ENCODE measurements at places on chromosomes 16 and 17.

- peak within 1 kb of the TSS; percentile 97 for H3K27ac ChIP-seq
- H3K4me1 ChIP-seq: peaks cover 23% of the 10 kb centered on the region
- H3K36me3 ChIP-seq: peaks cover 4% of the 10 kb centered on the region
- DNase-seq: no peak
- H3K4me3 ChIP-seq: peak within 1 kb of the TSS; percentile 80
Observed at GRCh38 chr16:3020247-3020603, at the start of gene TNFRSF12A. Gene TNFRSF12A, plus strand, starts transcription at chr16:3020368. Its CDS starts 30 bp downstream, at chr16:3020398.

DNA sequence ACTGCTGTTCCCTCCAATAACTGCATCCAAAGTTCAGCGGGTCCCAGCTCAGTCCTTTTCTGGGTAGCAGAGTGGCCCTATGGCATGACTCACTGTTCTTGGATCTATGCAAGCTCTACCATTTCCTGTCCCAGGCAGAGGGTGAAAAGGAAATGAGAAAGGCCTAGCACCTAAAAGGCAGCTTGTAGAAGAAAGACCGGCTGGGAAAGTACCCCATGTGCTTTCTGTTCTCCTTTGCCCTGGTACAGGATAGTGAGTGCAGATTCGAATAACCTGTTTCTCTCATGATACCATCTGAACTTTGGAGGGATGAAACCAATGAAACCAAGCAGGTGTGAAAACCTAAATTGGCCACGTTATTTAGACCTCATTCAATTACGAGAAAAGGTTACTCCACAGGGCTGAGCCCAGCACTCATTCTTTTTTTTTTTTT lies 12.7 kb upstream of the HASPIN start:
- no peaks in the 10 kb centered on the region for H3K27me3 ChIP-seq
- H3K4me3 ChIP-seq: no peak overlapping the region
- peaks cover 11% of the 10 kb centered on the region for H3K36me3 ChIP-seq
- no peak overlapping the region for H3K27ac ChIP-seq
- DNase-seq: no peak
- H3K4me1 ChIP-seq: peaks cover 2% of the 10 kb centered on the region

DNA sequence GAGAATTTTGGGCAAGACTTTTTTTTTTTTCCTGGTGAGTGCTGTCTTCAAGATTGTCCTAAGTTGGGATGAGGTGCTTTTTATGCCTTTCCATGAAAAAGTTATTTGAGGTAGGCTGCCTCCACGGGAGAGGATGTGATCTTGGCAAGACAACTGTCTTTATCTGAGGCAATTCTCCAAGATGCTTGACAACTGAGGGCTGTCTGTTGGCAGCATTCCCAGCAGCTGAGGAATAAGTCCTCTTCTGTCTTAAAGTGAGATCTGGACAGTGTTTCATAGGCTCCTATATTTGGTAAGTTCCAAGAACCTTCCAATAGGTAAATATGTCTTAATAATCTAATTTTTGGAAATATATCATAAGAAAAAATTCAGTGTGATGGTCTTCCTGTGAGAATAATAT lies 662.0 kb downstream of the CDH11 start:
- no peaks in the 10 kb centered on the region for H3K27me3 ChIP-seq
- no peak overlapping the region for H3K27ac ChIP-seq
- DNase-seq: no peak

DNA sequence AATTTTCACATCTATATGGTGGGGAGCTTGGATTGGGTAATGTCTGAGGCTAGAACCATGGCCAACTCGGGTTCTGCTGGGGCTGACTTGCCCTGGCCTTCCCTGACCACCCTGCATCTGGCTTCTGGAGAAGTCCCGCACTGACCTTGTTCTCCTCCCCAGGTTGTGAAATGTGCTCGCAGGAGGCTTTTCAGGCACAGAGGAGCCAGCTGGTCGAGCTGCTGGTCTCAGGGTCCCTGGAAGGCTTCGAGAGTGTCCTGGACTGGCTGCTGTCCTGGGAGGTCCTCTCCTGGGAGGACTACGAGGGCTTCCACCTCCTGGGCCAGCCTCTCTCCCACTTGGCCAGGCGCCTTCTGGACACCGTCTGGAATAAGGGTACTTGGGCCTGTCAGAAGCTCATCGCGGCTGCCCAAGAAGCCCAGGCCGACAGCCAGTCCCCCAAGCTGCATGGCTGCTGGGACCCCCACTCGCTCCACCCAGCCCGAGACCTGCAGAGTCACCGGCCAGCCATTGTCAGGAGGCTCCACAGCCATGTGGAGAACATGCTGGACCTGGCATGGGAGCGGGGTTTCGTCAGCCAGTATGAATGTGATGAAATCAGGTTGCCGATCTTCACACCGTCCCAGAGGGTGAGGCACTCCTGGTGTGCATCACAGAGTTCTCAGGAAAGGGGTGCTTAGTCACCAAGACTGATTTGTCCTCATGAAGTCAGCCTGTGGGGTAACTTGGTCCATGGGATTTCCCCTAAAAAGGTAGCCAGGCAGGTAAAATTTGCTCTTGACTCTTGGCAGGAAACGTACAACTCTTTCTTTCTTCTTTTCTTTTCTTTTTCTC lies 6.1 kb downstream of the NOD2 start:
- DNase-seq: peak; percentile 81
- H3K36me3 ChIP-seq: no peaks in the 10 kb centered on the region
- H3K27ac ChIP-seq: peak overlapping the region; percentile 56
- no peak overlapping the region for H3K4me3 ChIP-seq

DNA sequence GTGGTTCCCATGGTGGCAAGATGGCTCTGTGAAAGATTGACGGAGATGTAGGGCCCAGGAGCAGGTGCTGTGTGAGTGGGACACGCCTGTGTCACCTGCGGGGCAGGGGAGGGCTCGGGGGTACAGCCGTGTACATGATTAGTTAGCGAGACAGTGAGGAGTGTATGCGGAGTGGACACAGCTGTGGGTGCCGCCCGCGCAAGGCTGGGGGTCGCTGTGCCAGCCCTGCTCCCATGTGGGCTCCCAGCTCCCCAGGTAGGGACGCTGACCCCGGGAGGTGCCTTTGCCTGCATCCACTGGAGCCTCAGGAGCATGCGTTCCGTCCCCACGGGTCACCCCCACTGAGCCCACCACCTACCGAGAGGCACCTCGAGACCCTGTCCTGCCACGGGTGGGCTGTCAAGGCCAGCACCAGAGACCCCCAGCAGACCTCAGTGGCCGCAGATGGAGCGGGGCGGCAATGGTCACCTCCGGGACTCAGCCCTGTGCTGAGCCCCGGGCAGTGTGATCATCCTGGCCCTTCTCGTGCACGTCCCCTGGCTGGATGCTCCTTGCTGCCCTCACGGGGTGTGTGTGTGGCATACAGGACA lies 7.4 kb downstream of the CAPN15 start:
- DNase-seq: no peak
- H3K27me3 ChIP-seq: no peaks in the 10 kb centered on the region
- peaks cover 7% of the 10 kb centered on the region for H3K36me3 ChIP-seq
- peak overlapping the region; percentile 3 for H3K27ac ChIP-seq

GRCh38 chr16:58530179-58530578 lies 14.9 kb downstream of the SETD6 start:
- H3K36me3 ChIP-seq: peaks cover 36% of the 10 kb centered on the region
- H3K4me3 ChIP-seq: no peak overlapping the region
- no peaks in the 10 kb centered on the region for H3K27me3 ChIP-seq
- no peak overlapping the region for H3K27ac ChIP-seq

- H3K27me3 ChIP-seq: no peaks in the 10 kb centered on the region
- no peak overlapping the region for H3K27ac ChIP-seq
- no peak overlapping the region for H3K4me3 ChIP-seq
- no peaks in the 10 kb centered on the region for H3K4me1 ChIP-seq
- no peaks in the 10 kb centered on the region for H3K36me3 ChIP-seq
Observed at GRCh38 chr16:81818568-81818896, 39.4 kb downstream of the PLCG2 start.

DNA sequence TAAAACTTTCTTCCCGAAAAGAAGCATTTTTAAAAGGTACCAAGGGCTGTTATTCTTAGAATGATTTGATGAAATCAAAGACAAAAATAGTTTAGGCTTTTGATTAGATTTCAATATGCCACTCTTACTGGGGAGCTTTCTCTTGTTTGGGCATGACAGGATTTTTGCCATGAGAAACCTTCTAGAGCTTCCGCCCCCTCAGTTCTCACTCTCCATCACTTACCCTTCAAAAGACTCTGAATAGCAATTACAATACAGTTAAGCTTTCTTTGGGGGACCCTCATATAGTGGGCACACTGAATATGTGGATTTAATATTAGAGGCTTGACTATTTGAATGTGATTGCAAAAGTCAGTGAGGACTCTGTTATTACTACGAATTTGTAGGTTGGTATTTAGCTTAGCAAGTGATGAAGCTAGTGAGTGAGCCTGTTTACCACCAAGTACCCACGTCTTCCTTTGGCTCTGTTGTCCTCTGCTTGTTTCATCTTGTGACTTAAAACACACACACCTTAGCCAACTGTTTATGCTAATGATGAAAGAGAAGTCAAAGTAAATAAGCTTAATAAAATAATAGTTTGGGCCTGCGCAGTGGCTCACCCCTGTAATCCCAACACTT lies 158.7 kb upstream of the TBX2 start:
- H3K4me1 ChIP-seq: no peaks in the 10 kb centered on the region
- no peaks in the 10 kb centered on the region for H3K27me3 ChIP-seq
- no peaks in the 10 kb centered on the region for H3K36me3 ChIP-seq
- H3K27ac ChIP-seq: no peak overlapping the region

- H3K4me1 ChIP-seq: no peaks in the 10 kb centered on the region
- no peaks in the 10 kb centered on the region for H3K27me3 ChIP-seq
- no peak for DNase-seq
- no peaks in the 10 kb centered on the region for H3K36me3 ChIP-seq
Observed at GRCh38 chr16:8600144-8600775, 9.9 kb upstream of the TMEM114 start.

GRCh38 chr17:73430848-73431247 lies 119.0 kb upstream of the CDC42EP4 start:
- H3K27me3 ChIP-seq: no peaks in the 10 kb centered on the region
- no peak overlapping the region for H3K4me3 ChIP-seq
- no peaks in the 10 kb centered on the region for H3K36me3 ChIP-seq
- H3K4me1 ChIP-seq: no peaks in the 10 kb centered on the region
- DNase-seq: no peak
- no peak overlapping the region for H3K27ac ChIP-seq

GRCh38 chr17:8643855-8644506 lies 13.5 kb upstream of the MYH10 start:
- H3K4me3 ChIP-seq: no peak overlapping the region
- peaks cover 5% of the 10 kb centered on the region for H3K27me3 ChIP-seq
- no peak for DNase-seq
- no peaks in the 10 kb centered on the region for H3K36me3 ChIP-seq
- H3K4me1 ChIP-seq: no peaks in the 10 kb centered on the region

DNA sequence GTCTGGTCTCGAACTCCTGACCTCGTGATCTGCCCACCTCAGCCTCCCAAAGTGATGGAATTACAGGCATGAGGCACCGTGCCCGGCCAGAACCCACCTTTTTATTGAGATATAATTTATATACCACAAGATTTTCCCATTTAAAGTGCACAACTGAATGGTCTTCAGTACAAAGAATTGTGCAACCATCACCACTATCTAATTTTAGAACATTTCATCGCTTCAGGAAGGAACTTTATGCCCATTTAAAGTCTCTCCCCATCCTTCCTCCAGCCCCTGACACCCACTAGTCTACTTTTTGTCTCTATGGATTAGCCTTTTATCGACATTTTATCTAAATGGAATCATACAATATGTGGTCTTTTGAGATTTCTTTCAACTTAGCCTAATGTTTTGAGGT lies 25.4 kb upstream of the HELZ start:
- no peaks in the 10 kb centered on the region for H3K27me3 ChIP-seq
- no peak overlapping the region for H3K4me3 ChIP-seq
- no peak overlapping the region for H3K27ac ChIP-seq
- H3K4me1 ChIP-seq: no peaks in the 10 kb centered on the region
- no peaks in the 10 kb centered on the region for H3K36me3 ChIP-seq

DNA sequence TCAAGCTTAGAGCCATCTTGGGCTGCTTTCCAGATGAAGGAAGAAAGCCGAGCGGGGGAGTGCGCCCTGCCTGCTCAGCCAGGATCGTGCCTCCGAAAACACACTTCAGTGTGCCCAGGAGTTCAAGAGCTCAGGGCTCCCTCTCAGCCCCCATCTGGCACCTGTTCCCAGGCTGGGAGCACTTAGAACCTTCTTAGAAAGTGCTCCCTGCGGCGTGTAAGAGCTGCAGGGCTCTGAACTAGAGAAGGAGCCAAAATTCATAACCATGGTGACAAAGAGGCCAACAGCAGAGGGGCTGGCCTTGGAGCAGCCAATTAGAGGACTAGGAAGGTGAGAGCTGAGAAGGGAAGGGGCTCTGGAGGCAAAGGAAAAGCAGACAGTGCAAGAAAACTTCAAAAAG lies 59.0 kb upstream of the TNRC6C start:
- H3K27me3 ChIP-seq: peaks cover 31% of the 10 kb centered on the region
- no peak for DNase-seq
- no peaks in the 10 kb centered on the region for H3K4me1 ChIP-seq
- no peak overlapping the region for H3K27ac ChIP-seq

- peaks cover 9% of the 10 kb centered on the region for H3K36me3 ChIP-seq
- no peak for DNase-seq
- no peaks in the 10 kb centered on the region for H3K4me1 ChIP-seq
- H3K4me3 ChIP-seq: no peak overlapping the region
Observed at GRCh38 chr17:21174713-21175112, 39.2 kb downstream of the TMEM11 start.

DNA sequence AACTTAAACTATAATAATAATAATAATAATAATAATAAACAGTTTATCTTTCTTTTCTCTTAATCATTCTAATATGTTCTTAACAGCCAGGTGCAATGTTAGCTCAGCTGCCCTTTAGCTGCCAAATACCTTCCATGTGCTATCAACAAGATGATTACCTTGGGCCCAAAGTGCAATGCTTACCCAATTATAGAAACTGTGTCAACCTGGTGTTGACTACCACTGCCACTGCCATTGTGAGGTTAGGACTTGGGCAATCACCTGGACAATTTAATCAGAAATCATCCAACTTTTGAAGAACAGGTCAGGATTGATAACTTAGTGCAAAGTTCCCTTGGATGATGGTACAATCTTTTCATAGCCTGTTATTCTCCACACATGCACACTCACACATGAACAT lies 371.8 kb upstream of the SALL1 start:
- H3K36me3 ChIP-seq: no peaks in the 10 kb centered on the region
- H3K27ac ChIP-seq: no peak overlapping the region
- DNase-seq: no peak

GRCh38 chr16:58507195-58507962 lies 7.4 kb downstream of the NDRG4 start:
- no peak for DNase-seq
- no peak overlapping the region for H3K4me3 ChIP-seq
- H3K27ac ChIP-seq: no peak overlapping the region
- no peaks in the 10 kb centered on the region for H3K4me1 ChIP-seq
- peaks cover 2% of the 10 kb centered on the region for H3K36me3 ChIP-seq
